ENCODE measurements at places on chromosomes 2 and 18.
A peak's percentile ranks its signal among the peaks of the same experiment; 100 is the strongest.

DNA sequence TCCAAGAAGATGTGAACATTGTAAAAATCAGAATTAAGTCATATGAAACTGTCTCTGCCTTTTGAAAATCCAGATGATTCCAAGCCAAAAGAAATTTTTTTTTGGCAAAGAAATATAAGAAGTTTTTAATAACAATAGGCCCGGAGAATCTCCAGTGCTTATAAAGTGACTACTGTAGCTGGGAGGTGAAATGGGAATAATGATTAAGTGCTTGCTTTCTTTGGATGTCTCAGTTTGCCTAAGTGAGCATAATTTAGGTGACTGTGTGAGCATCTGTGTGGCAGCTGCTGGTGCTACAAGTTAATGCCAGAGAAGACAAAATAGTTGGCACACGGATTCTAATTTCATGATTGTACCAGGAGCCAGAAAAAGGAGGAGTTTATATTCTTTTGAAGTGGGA lies 185.0 kb downstream of the LTBP1 start:
- no peak for DNase-seq

DNA sequence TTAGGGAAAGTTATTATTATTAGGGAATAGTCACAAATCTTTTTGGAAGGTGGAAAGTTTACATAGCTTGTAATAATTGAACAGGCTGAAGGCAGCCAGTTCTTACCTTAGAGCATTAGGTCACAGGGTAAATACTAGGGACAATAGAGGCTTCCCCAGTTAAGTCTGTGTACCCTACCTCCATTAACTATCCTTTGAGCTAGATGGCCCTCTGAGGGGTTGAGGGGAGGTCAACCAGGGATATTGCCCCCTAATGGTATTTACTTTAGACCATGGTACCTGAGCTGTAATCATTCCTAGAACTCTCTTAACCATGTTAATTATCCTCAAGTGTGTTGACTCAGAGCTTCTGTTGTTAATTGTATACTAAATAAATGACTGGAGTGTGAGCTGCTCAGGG lies 120.5 kb upstream of the SCN7A start:
- DNase-seq: peak; percentile 49

DNA sequence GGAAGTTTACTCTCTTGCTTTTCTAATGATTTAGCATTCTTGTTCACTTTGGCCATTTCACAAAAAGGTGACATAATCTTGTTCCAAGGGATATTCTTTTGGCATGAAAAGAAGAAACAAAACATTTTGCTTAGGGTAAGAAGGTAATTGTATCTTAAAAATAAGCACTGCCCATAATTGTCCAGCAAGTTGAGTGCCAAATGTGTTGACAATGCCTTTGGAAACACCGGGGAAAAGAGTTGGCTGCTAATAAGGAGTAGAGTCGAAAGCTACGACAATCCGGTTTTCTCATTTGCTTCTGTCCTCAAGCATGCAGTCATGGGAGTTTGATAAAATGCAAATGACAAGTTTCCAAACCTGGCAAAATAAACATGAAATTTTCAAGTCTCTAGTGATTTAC lies 27.3 kb downstream of the ITGAV start:
- no peak for DNase-seq

DNA sequence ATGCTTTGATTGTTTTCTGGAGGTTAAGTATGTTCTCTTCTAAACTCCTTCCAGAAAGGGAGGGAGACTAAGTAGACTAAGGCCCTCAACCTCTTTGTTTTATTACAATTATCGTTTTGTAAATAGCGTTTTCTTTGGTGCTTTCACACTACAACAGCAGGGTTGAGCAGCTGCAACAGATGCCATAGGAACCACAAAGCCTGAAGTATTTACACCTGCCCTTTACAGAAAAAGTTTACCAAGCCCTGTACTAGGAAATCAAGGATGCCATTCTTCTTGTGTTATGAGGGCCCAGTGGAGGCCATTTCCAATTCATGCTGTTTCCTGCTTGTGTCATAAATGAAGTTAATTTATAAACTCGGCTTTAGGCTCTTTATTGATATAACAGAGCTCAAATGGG lies 914.8 kb downstream of the DCDC2C start:
- no peak for DNase-seq

DNA sequence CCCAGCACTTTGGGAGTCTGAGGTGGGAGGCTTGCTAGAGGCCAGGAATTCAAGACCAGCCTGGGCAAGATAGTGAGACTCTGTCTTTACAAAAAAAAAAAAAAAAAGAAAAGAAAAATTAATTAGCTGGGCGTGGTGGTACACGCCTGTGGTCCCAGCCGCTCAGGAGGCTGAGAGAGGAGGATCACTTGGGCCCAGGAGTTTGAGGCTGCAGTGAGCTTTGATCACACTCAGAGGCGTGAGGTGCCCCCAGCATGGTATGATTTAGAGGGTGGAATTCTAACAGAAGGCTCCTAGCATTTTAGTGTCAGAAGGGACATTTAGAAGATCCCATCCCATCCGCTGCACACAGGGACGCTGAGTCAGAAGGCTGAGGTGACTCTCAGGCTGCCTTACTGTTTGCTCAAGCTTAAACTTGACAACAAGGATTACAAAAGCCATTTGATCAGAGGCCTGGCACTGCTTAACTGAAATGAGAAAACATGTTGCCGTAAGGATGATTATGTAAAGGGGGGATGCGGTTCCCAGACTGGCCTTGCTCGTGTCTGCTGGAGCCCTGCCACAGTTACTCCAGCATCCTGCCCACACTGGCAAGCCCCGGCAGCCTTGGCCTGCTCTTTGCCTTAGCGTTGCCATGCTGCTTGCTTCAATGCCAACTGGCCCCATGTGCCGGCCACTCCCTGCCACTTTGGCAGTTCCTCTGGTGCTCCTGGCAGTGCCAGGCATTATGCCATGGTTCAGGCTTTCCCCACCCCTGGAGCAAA lies 45.6 kb upstream of the SLC1A4 start:
- DNase-seq: no peak

- no peak for DNase-seq
Measured at GRCh38 chr2:69817729-69818501, 11.5 kb upstream of the GMCL1 start.

- DNase-seq: no peak
Measured at GRCh38 chr2:217988014-217988839, 14.6 kb downstream of the TNS1 start.

DNA sequence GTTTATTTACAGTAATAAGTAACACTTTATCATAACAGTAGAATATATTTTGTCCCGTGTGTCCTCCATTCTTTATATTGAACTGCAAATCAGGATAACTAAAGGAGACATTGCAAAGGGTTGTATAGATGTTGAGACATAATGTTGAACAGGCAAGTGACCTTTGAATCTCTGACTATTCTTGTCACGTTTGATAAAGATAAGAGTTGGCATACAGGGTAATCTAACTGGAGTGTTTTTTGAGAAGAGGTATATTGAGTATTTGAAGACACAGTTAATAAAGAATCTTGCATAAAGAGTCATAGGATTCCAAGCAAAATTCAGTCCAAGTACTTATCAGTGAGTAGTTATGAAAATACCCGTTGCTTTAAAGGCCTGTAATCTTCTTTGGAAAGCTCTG lies 21.7 kb downstream of the CCDC195 start:
- DNase-seq: no peak

GRCh38 chr2:164906947-164907346 lies 48.4 kb downstream of the SLC38A11 start:
- no peak for DNase-seq

GRCh38 chr2:20677301-20678085 lies 10.5 kb downstream of the GDF7 start:
- no peak for DNase-seq

GRCh38 chr2:239277401-239278085 lies 123.3 kb downstream of the HDAC4 start:
- no peak for DNase-seq

DNA sequence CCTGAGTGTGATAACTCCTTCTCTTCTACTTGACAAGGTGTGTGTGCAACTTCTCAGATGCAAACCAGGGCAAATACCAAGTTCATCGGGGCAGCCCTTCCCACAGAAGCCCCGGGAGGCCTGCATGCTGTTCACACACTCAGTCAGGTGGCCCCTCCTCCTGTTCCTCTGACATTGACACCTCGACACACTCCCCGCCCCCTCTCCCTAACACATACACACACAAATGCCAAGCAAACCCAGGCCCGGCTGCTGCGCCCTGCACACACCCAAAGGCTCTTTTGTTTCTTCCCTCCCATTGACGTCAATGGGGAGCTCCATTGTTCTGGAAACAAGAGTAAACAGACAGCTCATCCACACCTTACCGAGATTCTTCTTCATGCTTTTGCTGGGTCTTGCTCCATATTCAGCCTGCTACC lies 1.7 kb upstream of the PER2 start:
- DNase-seq: peak; percentile 64

DNA sequence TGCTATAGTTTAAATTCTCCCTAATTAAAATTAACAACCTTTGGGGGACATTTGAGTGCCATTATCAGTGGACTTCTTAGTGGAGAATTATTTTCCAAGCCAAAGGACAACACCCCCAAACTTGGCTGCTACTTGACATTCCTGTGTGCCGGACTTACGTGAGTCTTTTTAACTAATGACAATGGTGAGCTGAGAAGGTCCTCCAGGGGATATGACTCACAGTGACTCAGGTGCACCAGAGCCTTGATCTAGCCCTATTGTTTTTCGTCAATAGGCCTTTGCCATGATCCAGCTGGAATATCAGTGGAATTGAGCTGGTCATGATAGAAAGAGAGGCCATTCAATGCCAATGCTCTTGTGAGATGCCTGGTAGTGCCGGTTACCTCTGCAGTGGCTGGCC lies 118.1 kb upstream of the CXCR4 start:
- no peak for DNase-seq

GRCh38 chr2:11567631-11568031 lies 33.8 kb downstream of the GREB1 start:
- no peak for DNase-seq

GRCh38 chr18:72460210-72460680 lies 83.9 kb downstream of the CBLN2 start:
- DNase-seq: no peak

DNA sequence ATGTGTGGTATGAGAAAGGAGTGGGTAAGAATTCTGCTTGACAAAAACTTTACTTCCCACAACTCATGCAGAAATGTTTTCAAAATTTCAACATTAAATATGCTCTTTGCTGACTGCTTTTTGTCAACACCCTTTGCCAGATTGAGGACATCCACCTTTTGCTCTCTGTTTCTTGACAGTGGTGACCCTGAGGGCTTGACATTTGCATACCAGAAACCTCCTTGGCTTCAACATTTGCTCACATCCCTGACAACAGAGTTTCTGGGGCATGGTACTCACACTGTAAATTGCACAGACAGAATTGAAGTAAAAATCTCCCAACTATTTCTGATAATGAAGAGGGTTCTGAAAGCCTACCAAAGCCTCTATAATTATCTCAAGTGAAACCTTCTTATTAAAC lies 95.7 kb downstream of the RND3 start:
- no peak for DNase-seq

GRCh38 chr2:215644233-215644897 lies 208.5 kb upstream of the FN1 start:
- no peak for DNase-seq

GRCh38 chr2:9373476-9373875 lies 49.9 kb downstream of the ITGB1BP1 start:
- DNase-seq: no peak

DNA sequence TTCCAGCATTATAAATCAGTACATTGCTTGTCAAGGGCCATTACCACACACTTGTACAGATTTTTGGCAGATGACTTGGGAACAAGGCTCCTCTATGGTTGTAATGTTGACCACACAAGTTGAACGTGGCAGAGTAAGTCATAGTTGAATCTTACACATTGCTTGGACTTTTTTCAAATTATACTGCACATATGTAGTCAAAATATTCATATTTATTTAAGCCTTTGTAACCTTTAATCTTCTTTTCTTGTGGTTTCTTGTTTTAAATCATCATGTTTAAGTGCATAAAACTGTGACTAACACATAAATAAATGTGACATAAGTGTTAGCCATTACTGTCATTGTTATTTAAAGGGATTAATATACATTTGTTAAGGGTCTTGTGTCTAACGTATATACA lies 52.1 kb upstream of the EPB41L5 start:
- DNase-seq: no peak

DNA sequence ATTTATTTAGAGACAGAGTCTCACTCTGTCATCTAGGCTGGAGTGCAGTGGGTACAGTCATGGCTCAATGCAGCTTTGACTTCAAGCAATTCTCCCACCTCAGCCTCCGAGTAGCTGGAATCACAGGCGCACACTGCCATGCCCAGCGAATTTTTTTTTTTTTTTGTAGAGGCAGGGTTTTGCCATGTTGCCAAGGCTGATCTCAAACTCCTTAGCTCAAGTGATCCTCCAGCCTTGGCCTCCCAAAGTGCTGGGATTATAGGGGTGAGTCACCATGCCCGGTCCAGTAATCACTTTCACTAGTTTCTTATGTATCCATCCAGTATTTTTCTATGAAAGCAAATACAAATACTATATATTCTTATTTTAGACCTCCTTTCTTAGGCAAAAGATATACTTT lies 24.0 kb downstream of the PRKAG3 start:
- DNase-seq: no peak

- no peak for DNase-seq
Measured at GRCh38 chr2:160109939-160110673, 47.7 kb upstream of the PLA2R1 start.

- DNase-seq: no peak
Measured at GRCh38 chr2:143530758-143531157, 401.5 kb downstream of the ARHGAP15 start.

DNA sequence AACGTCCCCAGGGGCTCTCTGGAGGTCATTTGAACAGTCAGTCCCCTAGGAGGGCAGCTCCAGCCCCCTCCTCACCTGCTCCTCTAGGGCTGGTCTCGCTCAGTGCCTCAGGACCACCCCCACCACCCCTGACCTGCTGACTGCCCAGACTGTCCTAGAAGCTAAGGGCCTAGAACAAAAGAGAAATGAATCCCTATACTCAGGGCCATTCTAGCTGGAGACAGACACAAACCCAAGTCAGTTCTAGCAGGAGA lies 83.0 kb downstream of the HS1BP3 start:
- DNase-seq: no peak

DNA sequence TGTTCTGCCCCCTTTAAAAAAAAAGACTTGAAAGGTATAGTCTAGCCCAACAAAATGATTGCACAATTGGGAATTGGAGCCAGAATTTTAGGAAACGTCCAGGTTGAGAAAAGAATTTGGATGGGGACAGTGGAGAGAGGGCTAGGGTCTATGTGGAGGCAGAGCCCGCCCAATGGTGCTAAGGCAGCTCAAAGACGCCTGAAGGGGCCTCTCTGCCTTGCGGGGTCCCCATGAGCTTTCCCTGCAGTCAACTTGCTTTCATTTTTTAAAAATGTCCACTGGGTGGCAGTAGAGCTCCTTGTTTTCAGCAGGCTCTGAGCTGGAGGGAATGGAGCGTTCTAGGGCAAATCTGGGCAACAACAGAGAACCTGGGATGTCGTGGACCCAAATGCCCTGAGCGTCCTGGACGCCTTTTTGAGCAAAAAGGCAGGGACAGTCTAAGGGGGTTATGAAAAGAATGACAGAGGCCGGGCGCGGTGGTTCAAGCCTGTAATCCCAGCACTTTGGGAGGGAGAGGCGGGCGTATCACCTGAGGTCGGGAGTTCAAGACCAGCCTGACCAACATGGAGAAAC lies 40.2 kb upstream of the ITM2C start:
- DNase-seq: peak; percentile 32

Data from NCI-H1417 treated with DMSO at 0.1 percent for 48 hours (cell line).